ENCODE measurements at places on chromosomes 4 and X. TPM values are rescaled to one million over a fixed set of nuclear protein-coding genes. Genes with fewer than 3 reads are reported as not detected.

Gene FGF16
- total RNA-seq = not detected

Gene IL1RAPL2
- 0.61 TPM for total RNA-seq

Gene USP9X
- total RNA-seq = 63.3 TPM

Gene TEX13D
- total RNA-seq = not detected

Gene SPATA18
- 1.6 TPM for total RNA-seq

Gene HS6ST2
- total RNA-seq = not detected

DNA sequence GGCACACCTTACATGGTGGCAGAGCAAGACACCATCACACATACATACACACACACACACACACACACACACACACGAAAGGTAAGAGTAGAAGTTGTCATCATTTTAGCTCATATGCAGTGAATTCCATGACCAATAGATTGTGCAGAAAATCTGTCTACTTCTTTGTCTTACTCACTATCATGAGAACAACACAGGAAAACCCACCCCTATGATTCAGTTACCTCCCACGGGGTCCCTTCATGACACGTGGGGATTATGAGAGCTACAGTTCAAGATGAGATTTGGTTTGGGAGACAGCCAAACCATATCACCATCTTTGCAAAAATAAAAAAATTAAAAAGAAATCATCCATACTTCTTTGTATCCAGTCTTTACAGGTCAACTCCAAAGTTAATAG lies 221.1 kb downstream of the BMPR1B start:
- no peak for DNase-seq

DNA sequence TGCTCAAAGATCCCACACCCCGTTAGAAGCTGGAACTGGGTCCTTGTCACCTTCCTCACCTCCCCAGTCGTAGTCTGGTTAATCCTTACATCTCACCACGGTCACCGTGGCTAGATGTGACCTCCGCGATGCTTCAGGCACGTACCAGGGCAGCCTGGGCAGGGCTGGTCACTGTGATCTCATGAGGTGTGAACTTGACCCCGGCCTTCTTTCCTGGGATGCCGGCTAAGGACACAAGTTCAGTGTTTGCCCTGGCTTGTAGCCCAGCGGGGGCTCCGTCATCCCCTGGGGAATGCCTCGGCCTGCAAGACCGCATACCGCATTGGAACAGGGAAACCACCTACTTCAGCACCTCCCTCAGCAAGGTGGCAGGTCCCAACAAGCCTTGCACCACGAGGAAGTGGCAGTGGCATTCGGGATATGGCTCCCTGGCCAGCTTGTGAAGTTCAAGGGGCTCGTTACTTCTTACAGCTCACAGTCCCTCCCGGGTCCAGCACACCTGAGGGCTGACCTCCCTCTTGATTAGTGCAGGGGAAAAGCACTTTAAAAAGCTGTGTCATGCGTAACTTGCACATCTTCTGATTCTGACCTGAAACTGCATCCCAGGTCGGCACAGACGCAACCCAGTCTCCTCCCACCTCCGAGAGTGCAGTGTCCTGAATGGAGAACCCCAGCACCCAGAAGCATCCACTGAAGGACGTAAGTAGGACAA lies 25.9 kb downstream of the NOP14 start:
- peak; percentile 56 for DNase-seq

DNA sequence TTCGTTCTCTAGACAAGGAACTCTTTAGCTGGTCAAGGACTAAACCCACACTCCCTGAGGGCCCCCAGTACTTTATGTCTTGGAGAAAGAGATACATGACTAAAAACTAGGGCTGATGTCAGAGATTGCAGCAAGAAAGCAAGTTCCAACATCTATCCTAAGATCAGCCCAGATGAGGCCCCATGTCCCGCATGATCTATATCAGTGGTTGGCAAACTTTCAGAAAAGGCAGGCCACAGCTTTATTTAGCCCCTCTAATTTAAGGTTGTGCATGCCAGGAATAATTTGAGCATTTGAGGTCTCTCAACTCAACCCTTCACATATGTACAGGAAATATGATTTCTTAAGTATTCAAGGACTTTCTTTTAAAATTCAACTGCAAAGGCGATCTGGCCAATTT lies 44.1 kb upstream of the FRMD7 start:
- DNase-seq = no peak

- DNase-seq = no peak
These were observed 9.1 kb downstream of the QDPR start for GRCh38 chr4:17502756-17503155.

- no peak for DNase-seq
These were observed 126.0 kb downstream of the LDB2 start for GRCh38 chr4:16772366-16772850.

DNA sequence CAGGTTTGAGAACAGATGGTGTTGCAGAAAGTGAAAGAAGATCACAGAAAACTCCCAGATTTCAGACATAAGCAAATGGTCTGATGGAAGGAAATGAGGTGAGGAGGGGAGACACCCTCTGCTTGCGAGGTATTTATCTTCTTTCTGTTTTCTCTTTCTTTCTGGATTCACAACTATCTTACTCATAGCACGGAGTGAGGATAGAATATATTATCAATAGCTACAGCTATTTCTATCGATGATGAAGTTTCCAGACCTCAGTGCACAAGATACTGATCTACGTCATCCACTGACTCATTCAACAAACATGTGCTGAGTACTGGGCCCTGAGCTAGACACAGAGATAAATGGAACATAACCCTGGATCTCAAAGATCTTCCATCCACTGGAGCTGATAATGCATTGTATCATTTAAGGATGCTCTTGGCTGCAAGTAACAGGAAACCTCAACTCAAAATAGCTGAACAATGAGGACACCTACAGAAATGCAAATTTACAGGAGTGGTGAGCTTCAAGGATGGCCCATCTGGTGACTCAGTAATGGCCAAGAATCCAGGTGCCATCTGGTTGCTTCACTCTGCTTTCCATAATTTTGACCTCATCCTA lies 21.2 kb downstream of the SLC2A9 start:
- no peak for DNase-seq

- no peak for DNase-seq
These were observed 352.5 kb upstream of the PITX2 start for GRCh38 chr4:110975338-110975737.

DNA sequence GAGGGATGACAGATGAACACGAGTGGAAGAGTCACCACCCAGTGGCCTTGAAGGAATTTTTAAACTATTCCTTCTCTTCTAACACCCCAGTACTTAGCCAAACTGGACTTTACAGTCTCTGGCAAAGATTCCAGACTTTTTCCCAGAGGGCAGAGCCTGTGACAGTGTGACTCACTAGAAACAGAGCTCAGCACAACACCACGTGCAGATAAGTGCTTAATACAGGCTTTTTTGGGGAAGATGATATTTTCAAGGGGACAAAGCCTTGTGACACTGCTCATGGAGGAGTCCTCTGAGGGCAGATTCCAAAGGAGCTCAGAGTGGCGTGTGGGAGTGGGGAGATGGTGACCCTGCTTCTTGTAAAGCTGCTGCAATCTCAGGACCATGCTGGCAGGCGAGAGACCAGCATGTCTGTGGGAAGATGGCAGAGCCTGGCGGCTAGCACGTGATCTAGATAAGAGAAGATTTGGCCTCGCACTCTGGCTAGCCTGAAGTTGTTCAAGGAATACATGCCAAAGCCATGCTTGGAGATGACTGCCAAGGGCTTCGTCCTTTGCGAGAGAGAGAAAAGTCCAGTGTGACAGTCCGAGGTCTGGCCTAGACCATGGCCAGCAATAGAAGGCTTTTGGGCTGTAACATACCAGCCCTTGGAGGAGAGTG lies 2.4 kb downstream of the RAB33A start:
- no peak for DNase-seq

GRCh38 chrX:132622130-132622529 lies 133.3 kb upstream of the MBNL3 start:
- DNase-seq = no peak

GRCh38 chrX:73289039-73289438 lies 74.4 kb upstream of the NAP1L2 start:
- no peak for DNase-seq

- no peak for DNase-seq
These were observed 58.2 kb downstream of the RAB40AL start for GRCh38 chrX:102995316-102995715.

GRCh38 chrX:24839331-24839730 lies 145.6 kb downstream of the POLA1 start:
- DNase-seq = no peak

GRCh38 chr4:110615353-110616237 lies 7.3 kb downstream of the PITX2 start:
- no peak for DNase-seq

GRCh38 chrX:22585831-22586230 lies 313.1 kb downstream of the CBLL2 start:
- DNase-seq = no peak

DNA sequence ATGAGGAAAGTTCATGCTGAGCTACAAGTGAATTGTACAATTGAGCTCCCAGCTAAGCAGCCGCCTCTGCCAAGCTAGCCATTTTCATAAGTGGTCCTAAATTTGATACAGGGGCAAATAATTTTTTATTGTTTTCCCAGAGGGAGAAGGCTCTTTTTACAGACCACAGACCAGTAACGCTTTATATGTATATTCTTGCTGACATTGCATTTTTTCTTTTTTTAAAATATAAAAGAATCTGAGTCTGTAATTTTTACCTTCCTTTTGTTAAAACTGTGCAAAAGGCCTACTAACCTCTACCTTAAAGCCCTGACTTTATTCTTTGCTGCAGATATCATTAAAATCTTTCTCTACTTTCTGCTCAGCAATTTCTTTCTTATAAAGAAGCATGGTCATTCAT lies 501.2 kb upstream of the INTU start:
- no peak for DNase-seq

DNA sequence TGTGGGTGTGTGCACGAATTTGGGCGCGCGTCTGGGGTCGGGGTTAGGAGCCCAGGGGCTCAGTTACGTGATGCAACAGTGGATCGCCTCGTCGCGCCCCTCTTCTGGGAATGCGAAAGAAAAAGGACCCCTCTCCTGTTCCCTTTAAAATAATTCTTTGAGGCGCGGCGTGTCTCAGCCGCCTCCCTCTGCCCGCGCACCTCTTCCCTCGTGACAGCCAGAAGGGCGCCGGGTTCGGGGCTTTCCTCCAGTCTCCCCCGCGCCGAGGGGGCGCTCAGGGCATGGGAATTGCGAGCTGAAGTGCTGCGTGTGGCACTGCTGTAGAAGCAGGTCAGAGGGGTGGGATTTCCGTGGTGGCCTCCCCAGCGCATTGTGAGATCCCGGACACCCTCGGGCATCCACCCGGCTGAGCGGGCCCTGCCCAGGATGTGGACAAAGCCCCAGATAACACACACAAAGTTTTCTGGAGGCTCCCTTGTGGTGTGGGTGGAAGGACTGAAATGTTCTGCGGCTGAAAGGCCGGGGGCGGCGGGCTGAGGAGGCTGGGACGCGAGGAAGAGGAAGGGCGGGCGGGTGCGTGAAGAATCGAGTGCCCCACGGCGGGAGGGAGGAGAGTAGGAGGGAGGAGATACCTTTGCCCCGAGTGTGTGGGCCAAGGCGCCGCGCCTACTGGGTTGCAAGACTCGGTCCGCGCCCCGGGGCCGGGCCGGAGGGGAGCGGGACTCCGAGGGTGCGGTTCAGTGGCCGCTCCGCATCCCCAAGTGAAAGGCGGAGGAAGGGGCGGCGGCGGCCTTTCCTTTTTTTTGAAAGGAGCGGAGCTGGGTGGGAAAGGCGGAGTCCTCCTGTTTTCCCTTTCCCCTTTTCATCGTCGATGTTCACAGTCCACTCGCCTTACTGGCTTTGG lies 752 bp downstream of the SEPTIN11 start:
- peak; percentile 80 for DNase-seq

DNA sequence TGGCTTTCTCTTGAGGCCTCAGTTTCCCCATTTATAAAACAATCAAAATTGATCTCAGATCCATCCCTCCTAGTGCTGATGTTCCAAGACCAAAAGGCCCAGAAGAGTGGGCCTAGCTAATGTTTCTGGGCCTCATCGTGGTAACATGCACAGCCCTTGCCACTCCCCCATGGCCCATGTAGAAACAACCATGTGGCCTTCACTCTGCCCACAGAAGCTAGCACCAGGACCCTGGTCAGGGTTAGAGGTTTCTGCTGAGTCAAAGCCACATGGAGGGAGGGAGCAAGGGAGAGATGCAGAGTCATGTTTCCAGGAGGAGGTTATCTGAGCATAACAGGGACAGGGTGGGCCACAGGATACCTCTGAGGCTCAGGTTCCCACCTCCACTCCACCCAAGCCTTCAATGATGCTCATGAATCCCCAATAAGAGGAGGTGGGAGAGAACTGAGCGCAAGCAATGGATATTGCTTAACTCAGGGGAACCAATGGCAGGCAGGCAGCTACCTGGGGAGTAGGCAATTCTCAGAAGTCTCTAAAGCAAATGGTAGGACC lies 16.9 kb downstream of the OTUD5 start:
- DNase-seq = no peak

DNA sequence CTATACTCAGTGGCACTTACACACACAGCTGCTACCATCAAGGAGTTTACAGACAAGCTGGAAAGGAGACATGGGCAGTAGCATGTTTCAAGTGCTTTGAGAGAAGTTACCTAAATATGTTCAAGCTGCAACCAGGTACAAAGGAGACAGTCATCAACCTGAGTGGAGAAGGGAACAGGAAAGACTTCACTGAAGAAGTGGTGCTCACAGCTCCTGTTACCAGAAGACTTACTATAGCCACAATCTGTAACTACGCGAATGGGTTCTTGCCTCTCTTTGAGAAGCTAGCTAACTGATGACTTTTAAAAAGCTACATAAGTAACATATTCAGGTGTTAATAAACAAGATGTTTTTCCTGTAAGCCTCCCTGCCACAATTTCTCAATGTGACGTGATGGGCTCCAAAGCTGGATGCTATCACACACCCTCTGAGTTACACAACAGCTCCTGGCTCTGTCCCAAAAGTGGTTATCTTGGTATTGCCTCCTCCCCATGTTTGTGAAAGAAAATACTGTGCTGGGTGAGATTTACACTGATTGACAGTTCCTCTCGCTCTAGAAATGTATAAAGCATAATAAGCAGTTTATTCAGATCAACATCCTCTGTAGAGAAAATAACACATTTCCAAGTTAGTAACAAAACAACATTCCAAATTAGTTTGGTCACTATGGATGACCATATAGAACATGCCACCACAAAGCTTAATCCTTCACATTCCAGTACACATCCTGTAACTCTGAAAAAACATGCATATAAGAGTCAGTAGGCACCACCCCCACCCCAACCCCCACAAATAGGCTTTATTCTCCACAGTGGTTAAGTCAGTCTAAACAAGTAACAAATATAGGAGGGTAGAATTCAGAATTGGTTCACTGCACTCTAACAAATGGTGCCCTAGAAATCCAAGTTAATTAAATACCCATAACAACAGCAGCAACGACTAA lies 81.8 kb downstream of the FRYL start:
- DNase-seq = peak; percentile 60

DNA sequence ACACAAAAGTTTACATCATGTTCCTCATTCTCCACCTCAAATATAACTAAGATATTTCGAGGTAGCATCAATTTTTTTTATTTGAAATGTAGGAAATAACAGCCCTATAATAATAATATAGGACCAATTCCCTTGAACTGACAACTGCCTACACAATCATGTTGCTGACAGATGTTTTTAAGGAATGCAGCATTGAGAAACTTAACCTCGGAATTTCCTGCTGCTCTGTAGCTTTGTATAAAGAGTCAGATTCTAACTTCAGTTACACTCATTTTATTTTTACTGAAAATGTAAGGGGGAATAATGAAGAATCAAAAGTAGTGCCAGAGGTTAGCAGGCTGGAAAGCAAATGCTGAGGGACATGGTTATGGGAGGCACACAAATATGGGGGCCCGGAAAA lies 235.8 kb downstream of the RBMX2 start:
- DNase-seq = no peak

GRCh38 chrX:122666601-122667000 lies 517.5 kb upstream of the GRIA3 start:
- no peak for DNase-seq

Data from right lobe of liver (tissue), 6 donors.